Activated T-helper 1 cell treated with anti-CD3 and anti-CD28 coated beads, Interleukin-2, amount 50 U/mL, for 16 hours (primary cell): ENCODE measurements at places on chromosomes 3 and 15.

DNA sequence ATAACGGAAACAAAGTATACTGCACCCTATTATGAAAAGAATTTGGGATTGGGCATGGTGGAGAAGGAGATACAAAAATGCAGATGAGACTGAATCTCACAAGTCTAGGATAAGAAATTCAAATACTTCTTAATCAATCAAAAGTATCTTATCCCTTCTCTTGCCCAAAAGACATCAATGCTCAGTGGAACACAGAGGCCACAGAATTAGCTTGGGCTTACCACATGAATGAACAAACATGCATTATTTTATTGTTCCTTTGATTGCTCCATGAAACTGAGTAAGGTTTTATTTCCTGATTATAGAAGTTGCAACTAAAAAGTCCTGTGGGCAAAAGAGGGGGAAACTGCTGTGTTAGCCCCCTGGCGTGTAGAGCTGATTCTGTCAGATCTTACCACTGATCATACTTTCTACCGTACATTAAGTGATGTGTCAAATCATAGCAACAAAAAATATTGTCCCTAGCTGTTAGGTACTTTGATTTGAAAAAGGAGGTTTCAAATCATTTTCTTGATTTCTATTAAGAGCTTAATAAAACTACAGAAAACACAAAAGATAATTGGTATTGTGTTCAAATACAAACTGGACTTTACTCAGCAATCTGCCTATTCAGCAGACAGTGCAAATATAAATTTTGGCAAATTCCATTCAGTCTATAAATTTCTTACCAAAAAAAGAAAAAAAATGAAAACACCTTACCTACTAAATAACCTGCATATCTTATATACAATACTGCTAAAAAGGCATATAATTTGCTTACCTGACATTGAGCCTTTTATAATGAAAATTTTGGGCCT is 7.9 kb upstream of the GASK1A start:
- no peak for DNase-seq

DNA sequence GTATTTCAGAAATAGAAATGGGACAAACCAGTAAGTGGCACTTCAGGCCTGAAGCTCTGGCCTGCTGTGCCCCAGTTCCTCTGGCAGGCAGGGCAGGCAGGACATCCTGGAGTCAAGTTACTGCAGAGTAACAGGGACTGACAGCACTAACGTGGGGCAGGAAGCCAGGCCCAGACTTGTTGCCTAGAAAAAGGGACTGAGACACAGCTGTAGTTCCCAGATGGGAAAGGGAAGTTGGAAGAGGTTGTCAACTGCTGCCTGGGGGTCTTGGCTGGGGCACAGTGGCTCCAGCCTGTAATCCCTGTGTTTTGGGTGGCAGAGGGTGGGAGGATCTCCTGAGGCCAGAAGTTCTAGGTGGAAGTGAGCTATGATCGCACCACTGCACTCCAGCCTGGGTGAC is 171.9 kb downstream of the FMN1 start:
- no peak for DNase-seq

DNA sequence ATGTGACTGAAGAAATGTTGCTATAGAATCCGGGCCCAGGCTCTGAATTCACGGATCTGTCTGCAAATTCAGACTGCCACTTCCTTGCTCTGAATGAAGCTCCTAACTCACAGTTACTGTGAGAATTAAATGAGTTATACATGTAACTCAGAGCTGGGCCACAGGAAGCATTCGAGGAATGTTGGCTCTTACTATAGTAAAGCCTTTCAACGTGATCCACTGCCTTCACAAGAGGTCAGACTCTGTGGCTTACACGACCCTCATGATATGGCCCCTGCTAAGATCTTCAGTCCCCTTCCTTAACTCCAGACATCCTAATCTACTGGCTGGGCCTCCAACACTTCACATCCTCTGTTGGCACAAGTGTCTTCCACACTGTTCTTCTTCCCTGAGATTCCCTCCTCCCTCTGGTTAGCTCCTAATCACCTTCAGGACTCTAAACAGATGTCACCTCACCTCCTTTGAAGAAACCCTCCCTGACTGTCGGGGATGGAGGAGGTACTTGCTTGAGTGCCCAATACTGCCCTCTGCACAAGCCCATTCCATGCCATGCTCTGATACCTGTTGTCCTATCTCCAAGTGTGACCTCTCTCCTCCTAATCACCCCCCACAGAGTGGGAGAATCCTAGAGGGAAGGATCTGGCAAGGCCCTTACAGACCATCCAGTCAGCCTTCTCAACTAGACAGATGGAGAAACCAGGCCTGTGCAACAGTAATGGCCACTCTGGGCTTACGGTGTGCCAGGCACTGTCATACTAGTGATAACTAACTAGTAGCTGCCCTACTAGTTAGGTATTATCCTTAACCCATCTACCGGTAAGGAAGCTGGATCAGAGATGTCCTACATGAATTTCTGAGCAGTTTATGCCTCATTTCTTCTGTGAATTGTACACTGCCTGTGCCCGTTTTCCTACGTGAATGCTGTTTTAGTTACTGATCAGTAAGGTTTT is 1.3 kb downstream of the ACTR8 start:
- no peak for DNase-seq

GRCh38 chr3:178618896-178619295 is 82.7 kb downstream of the KCNMB2 start:
- no peak for DNase-seq

- DNase-seq = no peak
Observed at GRCh38 chr3:102238362-102238761, 196.5 kb upstream of the ZPLD1 start.

GRCh38 chr15:82539691-82540054 is 584 bp downstream of the RPS17 start:
- no peak for DNase-seq

- no peak for DNase-seq
Observed at GRCh38 chr3:151428386-151428785, 32.5 kb downstream of the IGSF10 start.

GRCh38 chr3:150825192-150825915 is 62.4 kb upstream of the SIAH2 start:
- DNase-seq = no peak
